Effector CD8-positive, alpha-beta T cell (primary cell): ENCODE measurements at places on chromosomes 2 and 18.

DNA sequence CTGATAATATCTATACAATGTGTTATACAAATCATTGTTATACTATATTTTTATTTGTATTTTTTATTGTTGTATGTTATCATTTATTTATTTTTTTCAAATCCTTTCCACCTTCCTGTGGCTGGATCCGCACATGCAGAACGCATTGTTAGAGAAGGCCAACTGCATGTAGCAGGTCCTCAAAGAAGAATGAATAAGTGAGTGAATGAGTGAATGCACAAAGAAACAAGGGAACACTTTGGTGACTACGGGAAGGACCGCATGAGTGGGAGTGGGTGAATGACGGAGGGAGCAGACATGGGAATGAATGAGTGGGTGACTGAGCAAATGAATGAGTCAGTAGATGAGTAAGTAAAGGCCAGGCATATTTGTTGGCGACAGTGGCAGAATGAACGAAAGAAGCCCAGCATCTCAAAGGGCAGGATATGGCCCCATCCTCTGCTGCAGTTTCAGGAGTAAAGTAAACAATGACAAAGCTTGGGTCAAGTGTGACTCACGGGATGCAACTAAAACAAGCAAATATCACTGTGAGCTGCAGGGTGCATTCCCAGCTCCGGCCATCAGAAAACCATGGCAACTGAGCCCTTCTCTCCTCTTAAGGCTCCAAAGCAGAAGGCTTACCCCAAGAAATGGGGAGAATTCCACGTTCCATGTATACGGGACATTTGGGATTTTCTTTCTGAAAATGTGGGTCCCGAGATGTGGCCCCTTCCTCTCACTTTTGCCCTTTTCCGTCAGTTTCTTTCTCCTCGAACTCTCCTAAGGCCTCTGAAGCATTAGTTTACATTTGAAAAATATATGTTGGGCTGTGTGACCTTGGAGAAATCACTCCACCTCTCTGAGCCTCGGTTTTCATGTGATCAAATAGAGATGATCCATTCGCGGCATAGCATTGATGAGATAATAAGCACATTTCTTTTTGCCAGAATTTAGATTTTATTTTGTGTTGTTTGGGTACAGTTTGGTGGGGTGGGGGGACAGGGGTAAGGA lies 24.5 kb downstream of the KCNF1 start:
- DNase-seq: no peak

DNA sequence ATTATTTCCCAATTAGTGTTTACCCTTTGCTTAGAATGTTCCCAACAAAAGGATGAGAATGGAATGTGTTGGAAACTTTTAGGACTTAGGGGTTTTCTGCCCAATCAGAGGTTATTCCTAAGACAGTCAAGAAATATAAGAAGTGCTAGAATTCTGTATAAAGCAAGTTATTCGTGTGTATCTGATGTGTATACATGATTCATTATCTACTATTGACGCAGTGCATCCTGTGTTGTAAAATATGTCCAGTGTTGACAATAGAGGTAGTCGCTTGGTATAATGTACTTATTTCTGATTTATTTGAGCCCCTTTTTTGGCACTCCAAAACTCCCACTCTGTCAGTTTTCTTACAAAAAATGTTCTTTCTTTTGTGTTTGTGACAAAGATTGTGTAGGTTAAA lies 881 bp downstream of the PIKFYVE start:
- no peak for DNase-seq

DNA sequence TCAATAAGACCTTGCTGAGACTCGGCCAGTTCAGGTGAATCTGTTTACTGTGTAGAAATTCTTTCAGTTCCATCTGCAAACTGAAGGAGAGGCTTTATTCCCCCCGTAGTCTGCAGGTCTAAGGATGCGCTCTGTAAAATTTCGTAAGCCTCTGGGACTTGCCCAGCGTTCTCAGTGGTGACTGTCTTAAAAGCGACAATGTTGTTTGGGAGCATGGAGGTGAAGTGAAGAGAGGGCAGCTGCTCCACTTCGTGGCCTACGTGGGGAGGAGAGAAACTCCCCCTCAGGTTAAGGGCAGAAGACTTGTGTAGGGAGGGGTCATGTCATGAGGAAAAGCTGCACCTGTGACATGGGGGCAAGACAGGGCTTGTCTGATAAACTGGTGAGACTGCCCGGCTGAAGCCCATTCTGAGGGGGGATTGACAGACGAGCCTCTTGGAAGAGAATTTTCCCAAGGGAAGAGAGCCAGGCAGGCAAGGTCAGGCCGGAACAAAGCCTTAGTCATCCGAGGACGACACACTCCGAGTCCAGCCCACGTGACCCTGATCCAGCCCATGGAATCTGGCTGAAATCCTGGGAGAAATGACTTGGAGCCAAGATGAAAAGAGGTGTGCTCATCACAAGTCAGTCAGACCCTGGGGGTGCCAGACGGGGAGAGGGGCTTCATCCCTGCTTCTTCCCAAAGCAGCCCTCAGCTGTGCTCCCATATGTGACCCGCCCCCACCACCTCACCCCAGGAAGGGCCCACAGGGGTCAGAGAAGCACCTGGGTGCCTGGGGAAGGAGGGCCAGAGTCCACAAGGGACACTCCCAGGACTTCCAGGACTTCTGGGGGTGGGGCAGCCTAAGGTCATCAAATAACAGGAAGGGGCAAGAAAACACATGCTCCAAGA lies 88.5 kb upstream of the SH3BP4 start:
- no peak for DNase-seq

- no peak for DNase-seq
These were observed 110.5 kb upstream of the TACR1 start for GRCh38 chr2:75309596-75310463.

- DNase-seq: no peak
These were observed 576.2 kb downstream of the METTL4 start for GRCh38 chr18:1995041-1995612.

DNA sequence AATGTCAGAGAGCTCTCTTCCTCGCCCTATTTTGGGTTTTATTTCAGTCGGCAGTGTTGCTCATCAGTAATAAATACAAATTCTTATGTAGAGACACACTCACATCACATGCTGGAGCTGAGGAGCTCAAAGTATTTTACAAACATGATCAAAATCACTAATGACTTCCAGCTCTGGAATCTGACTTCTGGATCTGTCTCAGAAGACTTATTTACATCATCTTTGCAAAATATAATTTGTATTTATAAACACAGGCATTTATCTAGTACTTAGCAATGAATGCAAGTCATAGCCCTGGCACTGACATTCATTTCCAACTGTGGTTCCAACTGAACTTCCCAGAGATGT lies 327.1 kb downstream of the NCKAP5 start:
- no peak for DNase-seq

DNA sequence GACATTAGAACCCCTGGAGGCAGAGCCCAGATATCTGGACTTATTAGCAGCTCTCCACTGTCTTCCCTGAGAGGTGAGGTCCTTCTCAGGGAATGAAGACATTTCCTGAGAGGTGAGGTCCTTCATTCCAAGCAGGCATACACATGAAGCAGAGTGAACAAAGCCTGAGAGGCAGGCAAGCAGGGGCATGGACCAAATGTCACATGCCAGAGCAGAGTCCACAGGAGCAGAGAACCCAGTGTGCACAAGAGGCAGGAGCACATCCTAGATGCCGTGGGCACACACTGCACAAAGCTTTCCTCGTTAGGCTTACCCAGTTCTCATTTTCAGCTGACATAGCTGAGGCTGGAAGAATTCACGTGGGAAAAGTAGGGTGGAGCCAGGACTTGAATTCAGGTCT lies 759.9 kb upstream of the HS6ST1 start:
- DNase-seq: no peak

DNA sequence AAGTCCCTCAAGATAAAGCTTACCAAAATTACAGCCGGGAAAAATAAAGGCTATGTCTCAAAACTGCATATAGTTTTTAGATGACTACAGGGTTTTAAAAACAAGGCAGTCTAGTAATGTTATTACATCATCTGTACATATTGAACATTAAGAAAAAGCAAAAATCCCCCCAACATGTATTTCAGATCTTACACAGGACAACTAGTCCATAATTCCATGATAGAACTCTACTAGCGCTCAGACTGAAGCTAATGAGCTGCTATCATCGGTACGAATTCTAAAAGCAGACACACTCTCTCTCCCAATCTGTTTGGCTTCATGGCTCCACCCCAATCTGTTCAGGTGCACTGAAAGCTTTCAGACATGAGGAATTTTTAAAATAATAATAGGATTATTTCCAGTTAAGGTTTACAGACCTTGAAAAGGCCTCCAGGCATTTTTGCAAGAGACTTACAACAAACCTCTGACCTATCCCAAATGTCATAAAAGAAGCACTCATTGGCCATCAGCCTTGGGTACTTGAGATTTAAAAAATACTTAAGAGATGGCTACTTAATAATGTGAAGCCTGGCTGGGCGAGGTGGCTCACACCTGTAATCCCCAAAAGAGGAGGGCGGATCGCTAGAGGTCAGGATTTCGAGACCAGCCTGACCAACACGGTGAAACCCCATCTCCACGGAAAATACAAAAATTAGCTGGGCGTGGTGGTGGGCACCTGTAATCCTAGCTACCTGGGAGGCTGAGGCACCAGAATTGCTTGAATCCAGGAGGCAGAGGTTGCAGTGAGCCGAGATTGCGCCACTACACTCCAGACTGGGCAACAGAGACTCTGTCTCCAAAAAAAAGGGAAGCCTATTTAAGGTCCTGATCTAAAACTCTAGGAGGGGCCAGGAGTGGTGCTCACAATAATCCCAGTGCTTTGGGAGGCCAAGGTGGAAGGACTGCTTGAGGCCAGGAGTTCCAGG lies 2.0 kb downstream of the NPC1 start:
- DNase-seq: no peak

GRCh38 chr2:98128556-98129109 lies 41.7 kb downstream of the VWA3B start:
- DNase-seq: no peak

DNA sequence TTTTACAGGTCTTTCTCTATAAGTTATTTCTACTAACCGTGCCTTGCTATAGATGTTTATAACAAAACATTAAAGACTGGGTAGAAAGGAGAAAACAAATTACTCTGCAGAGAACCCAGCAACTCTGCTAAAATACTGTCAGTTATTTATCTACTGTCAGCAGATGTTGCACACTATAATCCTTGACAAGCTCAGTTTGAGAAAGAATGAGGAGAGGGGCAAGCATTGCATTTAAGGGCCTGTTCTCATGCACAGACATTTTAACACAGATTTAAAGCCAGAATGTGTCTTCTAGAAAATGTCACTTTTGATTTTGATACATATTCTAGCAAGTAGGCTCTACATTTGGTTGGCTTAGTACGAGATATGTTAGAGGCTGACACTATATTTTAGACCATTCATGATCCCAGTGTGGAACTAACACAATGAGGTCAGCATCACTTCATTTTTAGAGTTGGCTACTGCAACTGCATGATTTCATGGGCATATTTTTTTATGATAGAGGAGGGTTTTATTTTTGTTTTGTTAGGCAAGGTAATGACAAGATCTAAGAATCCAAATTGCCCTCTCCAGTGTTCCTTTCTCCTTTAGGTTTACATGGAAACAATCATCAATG lies 516.4 kb downstream of the ZEB2 start:
- DNase-seq: no peak

DNA sequence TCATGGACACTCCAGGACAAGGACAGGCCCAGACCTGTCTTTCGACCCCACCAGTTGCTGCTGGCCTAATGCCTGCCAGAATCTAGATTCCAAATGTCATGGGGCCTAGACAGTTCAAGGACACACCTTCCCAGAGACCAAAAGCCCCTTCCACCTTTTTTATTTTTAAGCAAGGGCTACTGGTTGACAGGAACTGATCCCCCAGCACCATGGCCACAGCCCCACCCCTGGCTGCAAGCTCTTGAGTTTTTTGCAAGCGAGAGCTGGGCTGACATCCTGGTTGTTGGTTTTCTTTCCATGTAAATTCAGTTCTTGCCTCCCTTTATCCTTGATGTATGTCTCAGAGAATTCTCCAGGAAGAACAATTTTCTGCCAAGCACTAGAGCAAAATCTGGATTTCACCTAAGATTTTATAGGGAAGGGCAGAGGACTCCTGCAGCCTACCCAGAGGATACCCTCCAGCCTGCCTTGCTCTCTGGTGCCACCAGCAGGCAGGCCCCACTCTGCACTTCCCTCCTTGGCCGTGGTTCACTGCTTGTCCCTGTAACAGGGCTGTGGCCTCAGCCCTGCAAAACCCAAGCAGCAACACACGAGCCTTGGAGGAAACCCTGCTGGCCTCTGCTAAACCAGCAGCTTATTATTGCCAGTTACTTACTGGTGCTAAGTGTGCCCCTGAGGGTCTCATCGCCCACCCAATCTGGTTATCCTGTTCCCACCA lies 97.7 kb downstream of the TWIST2 start:
- DNase-seq: no peak

DNA sequence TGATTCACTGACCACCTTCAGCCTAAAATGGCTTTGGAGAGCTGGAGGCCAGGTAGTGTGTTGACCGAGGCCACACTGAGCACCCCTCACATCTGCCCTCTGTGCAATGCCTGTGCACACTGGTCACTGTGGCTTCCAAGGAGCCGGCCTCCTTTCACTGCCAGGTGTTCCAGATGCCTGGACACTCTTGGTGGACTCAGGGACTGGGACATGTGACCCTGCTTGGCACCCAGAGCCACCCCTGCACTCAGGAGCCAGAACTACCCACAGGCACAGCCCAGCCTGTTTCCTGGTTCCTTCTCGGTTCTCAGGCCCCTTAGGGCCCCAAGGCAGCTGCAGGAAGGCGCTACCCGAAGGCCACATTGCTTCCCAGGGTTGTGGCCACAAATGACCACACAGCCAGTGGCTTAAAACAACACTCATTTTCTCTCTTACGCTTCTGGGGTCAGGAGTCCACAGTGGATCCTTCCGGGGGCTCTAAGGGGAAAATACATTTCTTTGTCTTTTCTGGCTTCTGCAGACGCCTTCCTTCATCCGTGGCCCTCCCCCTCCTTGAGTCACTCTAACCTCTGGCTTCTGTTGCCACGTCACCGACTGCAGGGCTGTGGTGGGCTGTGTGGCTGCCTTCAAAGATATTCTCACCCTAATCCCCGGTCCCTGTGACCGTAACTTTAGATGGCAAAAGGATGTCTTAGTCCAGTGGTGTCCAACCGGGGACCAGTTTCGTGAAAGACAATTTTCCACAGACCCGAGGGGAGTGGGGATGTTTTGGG lies 78.6 kb downstream of the ASB1 start:
- no peak for DNase-seq

DNA sequence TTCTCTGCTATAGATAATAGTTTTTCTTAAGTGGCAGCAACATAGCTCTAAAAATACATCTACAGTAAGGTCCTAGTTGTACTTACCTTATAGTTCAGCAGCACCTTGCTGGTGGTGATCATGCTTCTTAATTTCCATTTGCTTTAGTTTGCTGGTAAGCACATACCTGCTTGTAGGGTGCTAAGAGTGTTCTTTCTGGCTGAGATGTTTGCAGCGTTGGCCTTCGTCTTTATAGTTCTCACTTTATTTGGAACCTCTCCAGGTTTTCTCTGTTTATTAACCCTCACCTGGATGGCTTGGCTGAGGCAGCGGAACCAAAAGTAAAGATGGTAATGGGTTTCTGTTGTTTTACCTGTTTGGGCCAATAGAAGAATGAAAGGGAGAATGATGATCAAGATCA lies 123.6 kb upstream of the EFEMP1 start:
- DNase-seq: no peak
